ENCODE measurements at places on chromosomes 2 and 18. TPM values are rescaled to one million over a fixed set of nuclear protein-coding genes. Genes with fewer than 3 reads are reported as not detected.

The CHRNG gene
- total RNA-seq: not detected

- H3K4me3 ChIP-seq: no peak overlapping the region
- no peaks in the 10 kb centered on the region for H3K27me3 ChIP-seq
- H3K36me3 ChIP-seq: no peaks in the 10 kb centered on the region
- H3K4me1 ChIP-seq: no peaks in the 10 kb centered on the region
These were observed 1109.7 kb downstream of the SOCS6 start for GRCh38 chr18:71398531-71398930.

DNA sequence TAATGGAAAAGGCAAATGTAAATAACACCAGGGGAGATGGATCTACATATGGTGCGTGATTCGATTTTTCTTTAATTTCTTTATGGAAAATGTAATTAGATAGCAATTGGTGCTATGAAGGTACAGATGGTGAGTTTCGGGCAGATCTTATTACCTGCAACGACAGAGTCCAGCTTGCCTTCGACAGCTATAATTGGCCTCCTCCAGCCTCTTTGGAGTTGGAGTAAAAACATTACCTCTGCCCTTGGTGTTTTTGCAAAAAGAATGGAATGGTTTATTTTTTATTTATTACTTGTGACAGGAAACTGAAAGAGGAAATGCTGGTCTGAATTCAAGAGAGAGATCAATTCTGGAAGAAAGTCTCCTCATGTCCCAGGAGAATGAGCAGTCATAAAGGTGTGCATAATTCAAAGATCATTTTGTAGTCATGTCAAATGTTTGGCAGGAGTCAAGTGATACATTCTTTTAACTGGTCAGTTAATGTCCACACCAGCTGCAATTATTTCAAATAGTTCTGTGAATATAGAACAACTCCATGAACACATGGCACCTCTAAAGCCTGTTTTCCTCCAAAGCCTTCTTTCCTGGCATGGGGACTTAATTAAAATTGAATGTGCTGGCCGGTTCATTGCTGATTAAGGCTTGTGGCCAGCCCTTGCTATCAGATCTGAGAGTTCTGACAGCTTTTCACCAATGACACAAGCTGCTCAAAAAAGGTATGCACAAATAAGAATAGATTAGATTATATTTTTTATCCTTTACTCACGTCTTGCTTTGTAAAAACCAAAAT lies 46.9 kb upstream of the KCNH7 start:
- no peak for DNase-seq
- H3K4me1 ChIP-seq: no peaks in the 10 kb centered on the region
- no peaks in the 10 kb centered on the region for H3K27me3 ChIP-seq
- no peaks in the 10 kb centered on the region for H3K36me3 ChIP-seq
- H3K27ac ChIP-seq: no peak overlapping the region

DNA sequence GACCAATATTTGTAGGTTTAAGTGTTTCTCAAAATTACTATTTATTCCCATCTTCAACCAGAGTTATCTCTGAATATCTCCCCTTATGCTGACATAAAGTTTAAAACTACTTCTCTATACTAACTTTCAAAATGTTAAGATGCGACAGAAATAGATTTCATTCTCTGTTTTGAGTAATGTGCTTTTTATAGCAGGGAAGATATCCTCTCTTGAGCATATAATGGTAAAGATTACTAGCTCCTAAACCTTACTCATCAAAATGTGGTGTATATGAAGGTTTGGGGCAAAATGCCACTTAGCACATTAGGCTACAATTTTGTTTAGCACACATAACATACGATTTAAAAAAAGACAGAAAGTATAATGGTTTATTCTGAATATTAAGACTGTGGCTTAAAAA lies 54.4 kb downstream of the CWC22 start:
- no peak overlapping the region for H3K4me3 ChIP-seq
- H3K27ac ChIP-seq: no peak overlapping the region
- no peak for DNase-seq
- H3K36me3 ChIP-seq: no peaks in the 10 kb centered on the region

The NEU2 gene
- not detected for total RNA-seq

DNA sequence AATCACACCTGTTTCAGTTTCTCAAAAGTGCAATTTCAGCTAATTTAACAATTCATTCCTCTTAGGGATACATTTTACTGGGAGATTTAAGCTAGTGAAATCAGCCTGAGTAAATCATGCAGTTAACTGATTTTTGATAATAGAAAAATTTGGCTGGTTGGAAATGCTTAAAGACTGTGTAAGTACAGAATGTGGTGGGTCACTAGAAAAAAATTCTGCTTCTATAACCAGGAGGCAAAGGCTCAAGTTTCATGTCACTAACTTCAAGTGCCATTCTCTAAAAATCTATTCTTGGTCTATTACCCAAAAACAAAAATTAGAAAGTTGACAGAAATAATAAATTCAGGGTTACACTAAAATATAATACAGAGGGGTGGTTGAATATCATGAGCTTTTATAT lies 271.3 kb downstream of the CCDC178 start:
- H3K36me3 ChIP-seq: no peaks in the 10 kb centered on the region
- no peak overlapping the region for H3K4me3 ChIP-seq
- no peaks in the 10 kb centered on the region for H3K4me1 ChIP-seq
- DNase-seq: no peak
- no peaks in the 10 kb centered on the region for H3K27me3 ChIP-seq
- no peak overlapping the region for H3K27ac ChIP-seq

The ERBB4 gene
- 2.4 TPM for total RNA-seq

- no peaks in the 10 kb centered on the region for H3K36me3 ChIP-seq
- H3K4me1 ChIP-seq: peaks cover 10% of the 10 kb centered on the region
- H3K4me3 ChIP-seq: no peak overlapping the region
These were observed 168.6 kb downstream of the ETAA1 start for GRCh38 chr2:67565761-67566160.

- H3K27ac ChIP-seq: peak overlapping the region; percentile 96
- H3K36me3 ChIP-seq: no peaks in the 10 kb centered on the region
- H3K4me1 ChIP-seq: peaks cover 29% of the 10 kb centered on the region
- peak; percentile 84 for DNase-seq
- peak overlapping the region; percentile 90 for H3K4me3 ChIP-seq
- H3K27me3 ChIP-seq: no peaks in the 10 kb centered on the region
These were observed 42.9 kb downstream of the HDLBP start for GRCh38 chr2:241272303-241273209.

DNA sequence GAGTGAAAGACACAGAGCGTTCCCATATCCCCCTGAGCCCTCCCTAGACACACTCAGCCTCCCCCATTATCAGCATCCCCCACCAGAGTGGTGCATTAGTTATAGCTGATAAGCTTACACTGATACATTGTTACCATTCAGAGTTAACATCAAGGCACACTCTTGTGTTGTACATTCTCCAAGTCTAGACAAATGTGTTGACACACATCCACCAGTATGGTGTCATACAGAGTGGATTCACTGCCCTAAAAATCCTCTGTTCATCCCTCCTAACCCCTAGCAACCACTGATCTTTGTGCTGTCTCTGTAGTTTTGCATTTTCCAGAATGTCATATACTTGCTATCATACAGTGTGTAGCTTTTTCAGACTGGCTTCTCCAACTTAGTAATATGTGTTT lies 78.0 kb upstream of the RPL31 start:
- peaks cover 5% of the 10 kb centered on the region for H3K4me1 ChIP-seq
- H3K4me3 ChIP-seq: no peak overlapping the region
- DNase-seq: no peak
- H3K27me3 ChIP-seq: no peaks in the 10 kb centered on the region
- H3K36me3 ChIP-seq: peaks cover 4% of the 10 kb centered on the region

DNA sequence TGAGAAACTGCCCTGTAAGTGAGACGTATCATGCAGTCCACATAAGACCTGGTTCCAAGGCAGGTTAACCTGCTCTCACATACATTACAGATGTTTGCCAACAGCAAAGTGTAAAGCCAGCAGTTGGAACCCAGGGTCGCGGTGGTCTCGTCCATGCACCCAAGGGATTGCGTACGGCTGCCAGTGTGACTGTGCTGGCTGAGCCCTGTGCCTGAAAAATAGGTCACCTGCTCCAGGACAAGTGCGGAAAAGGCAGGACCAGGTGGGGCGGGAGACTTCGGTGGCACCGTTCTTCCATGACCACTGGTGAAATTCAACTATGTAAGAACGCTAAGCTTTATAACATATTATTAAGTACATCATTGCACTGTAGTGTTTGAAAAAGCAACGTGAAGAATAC lies 110.5 kb downstream of the MBP start:
- H3K4me3 ChIP-seq: no peak overlapping the region
- no peaks in the 10 kb centered on the region for H3K36me3 ChIP-seq
- no peaks in the 10 kb centered on the region for H3K4me1 ChIP-seq
- no peaks in the 10 kb centered on the region for H3K27me3 ChIP-seq

DNA sequence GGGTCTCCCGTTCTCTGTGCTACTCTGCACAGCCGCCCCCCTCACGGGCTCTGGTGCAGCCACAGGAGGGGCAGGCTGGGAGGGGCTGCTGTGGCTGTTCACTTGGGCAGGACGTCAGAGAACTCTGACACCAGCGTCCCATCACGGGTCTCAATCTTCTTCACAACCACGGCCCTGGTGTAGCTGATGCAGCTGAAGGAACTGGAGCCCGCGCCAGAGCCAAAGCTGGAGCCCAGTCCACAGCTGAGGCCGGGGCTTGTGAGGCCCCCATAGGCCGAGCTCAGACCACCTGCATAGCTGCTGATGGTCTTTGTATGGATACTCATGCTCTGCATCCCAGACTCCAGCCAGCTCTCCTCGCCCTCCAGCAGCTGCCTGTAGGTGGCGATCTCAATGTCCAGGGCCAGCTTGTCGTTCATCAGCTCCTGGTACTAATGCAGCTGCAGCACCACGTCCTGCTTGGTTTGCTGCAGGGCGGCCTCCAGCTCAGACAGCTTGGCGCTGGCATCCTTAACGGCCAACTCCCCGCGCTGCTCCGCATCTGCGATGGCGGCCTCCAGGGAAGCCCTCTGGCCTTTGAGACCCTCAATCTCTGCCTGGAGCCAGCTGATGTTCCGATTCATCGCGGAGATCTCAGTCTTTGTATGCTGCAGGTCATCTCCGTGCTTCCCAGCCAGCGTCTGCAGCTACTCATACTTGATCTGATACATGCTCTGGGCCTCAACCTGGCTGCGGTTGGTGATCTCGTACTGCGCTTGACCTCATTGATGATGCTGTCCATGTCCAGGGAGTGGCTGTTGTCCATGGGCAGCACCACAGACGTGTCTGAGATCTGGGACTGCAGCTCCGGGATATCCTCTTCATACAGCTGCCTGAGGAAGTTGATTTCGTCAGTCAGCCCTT lies 7.4 kb upstream of the DUSP19 start:
- no peaks in the 10 kb centered on the region for H3K4me1 ChIP-seq
- no peaks in the 10 kb centered on the region for H3K36me3 ChIP-seq
- H3K4me3 ChIP-seq: no peak overlapping the region
- peaks cover 2% of the 10 kb centered on the region for H3K27me3 ChIP-seq
- DNase-seq: peak; percentile 71
- H3K27ac ChIP-seq: no peak overlapping the region

The RIT2 gene
- total RNA-seq: not detected

The ANO7 gene
- total RNA-seq: 1.00 TPM

The DNAH7 gene
- 1.2 TPM for total RNA-seq

DNA sequence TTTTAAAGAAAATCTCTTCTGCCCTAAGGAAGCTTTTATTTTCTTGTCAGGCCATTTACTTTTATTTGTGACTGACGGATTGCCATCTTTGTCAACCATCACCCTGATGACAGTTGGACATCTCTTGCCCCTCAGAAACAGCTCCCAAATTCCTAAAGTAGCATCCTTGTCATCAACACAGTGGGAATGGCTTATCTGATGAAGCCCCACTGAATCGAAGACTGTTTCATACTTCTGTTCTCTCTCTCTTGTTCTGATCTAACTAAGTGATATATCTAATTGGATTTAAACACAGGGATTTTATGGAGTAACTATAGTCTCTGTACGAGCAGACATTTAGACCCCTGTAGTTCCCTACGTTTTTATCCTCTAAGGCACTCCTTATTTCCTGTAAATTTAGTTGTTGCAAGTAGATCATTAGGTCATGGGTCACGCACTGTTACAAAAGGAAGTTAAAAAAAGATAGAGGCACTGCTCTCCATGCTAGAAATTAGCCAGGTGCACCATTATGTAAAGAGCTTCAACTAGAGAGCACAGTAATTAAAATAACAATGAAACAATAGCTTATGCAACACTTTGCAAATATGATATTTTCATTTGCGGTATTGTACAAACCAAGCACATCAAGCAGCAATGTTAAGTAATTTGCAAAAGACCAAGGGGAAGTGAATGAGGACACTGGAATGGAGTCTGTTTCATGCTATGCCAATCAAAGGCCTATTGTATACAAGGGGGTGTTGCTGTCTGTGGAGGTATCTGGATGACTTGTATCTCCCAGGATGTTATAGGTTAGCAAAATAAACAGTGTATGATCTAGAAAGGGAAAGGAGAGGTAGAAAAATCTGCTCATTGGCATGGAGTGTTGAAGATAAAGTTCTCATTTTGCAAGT lies 284.7 kb downstream of the LRRTM1 start:
- no peaks in the 10 kb centered on the region for H3K27me3 ChIP-seq
- H3K4me1 ChIP-seq: no peaks in the 10 kb centered on the region
- no peak overlapping the region for H3K4me3 ChIP-seq
- no peaks in the 10 kb centered on the region for H3K36me3 ChIP-seq

DNA sequence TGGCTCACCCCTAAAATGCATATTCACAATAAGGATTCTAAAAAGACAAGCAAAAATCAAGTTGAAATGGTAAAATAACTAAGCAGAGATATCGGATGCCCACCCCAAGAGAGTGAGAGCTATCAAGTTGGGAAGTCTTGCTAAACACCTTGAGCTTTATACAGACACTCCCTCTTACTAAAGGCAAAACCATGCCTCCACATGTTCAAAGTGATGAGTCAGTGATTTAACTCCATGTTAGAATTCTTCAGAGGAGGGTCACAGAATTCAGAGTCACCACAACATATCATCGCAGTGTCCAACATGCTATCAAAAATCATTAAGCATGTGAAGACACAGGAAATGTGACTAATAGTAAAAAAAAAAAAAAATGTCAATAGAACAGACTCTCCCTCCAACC lies 20.6 kb upstream of the ST8SIA3 start:
- H3K4me1 ChIP-seq: no peaks in the 10 kb centered on the region
- H3K4me3 ChIP-seq: no peak overlapping the region
- no peak for DNase-seq
- H3K36me3 ChIP-seq: no peaks in the 10 kb centered on the region
- H3K27me3 ChIP-seq: no peaks in the 10 kb centered on the region
- H3K27ac ChIP-seq: no peak overlapping the region

- no peak overlapping the region for H3K4me3 ChIP-seq
- no peak for DNase-seq
- H3K27me3 ChIP-seq: no peaks in the 10 kb centered on the region
These were observed 99.3 kb downstream of the COPS8 start for GRCh38 chr2:237184919-237185552.

The RPRM gene
- total RNA-seq: 2.1 TPM

The FECH gene
- total RNA-seq: 28.1 TPM

DNA sequence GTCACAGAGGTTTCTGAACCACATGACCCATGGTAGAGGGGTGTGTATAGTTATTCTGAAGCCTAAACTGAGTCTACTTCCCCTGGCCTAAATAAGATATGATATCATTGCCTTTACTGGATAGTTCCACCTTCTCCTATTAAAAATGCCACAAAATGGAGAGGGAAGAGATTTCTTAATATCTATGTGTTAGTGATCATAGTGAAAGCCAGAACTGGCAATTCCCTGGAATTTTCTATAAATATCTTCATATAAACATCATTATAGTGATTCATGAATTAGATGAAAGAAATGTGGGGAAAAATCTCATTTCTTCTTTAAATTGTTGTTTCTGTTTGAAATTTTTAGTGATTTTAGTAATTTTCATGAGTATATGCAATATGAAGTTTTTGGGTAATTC lies 45.8 kb downstream of the TSHZ1 start:
- no peak overlapping the region for H3K27ac ChIP-seq
- no peak overlapping the region for H3K4me3 ChIP-seq
- DNase-seq: no peak
- H3K4me1 ChIP-seq: no peaks in the 10 kb centered on the region
- no peaks in the 10 kb centered on the region for H3K27me3 ChIP-seq
- H3K36me3 ChIP-seq: no peaks in the 10 kb centered on the region

The LCT gene
- total RNA-seq: 3.2 TPM

The NETO1 gene
- not detected for total RNA-seq

All from hepatocyte (in vitro differentiated cells).